ENCODE measurements at places on chromosomes 2 and 18.

- DNase-seq: no peak
These were observed 167.1 kb downstream of the RAB3GAP1 start for GRCh38 chr2:135219226-135219625.

DNA sequence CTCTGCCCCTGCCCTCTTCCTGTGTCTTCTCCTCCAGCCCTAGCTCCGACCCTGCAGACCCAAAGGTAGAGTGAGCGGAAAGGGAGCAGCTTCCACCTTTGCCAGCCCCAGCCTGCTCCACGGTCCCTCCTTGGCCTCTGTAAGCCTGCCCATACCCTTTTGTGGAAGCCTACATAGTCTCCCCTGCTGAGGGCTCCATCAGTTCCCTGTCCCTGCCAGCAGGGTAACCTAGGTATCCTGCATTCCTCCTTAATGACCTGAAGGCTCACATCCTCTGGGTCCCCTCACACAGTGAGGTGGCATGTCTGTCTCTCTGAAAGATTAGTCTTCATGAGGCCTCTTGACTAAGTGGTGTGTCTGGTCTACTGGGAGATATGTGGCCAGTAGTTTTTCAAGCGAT is 20.5 kb upstream of the ACKR3 start:
- DNase-seq: no peak

- no peak for DNase-seq
These were observed 51.6 kb downstream of the XRCC5 start for GRCh38 chr2:216160786-216161185.

DNA sequence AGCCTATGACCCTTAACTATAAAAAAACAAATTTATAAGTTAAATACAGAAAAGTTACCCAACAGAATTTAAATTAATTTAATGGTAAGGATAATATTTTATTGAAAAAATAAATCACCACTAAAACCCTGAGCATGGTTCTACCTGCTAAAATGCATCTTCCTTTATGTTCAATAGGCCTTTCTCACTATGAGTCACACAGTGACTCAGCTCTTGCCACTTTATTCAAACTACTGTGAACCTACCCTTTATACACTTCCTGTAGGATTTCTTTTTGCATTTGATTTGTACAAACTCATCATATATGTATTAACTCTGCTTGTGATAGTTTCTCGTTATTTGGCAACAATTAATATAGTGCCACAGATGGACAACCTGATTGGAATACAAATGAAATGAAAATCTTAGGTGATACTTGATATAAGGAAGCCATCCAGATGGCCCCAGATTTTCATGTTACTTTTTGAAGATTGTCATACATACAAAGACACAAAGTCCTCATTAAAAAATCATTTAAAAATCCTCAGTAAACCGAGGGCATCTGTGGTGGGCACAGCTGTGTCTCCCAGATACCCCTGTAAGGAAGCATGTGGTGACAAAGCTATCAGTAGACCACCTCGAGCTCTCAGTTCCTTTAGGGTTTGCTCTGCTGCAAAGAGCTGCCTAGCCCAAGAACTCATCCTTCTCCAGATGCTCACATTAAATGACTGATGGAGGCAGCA is 55.2 kb upstream of the COBLL1 start:
- DNase-seq: no peak

- no peak for DNase-seq
These were observed 110.8 kb upstream of the GLI2 start for GRCh38 chr2:120624738-120625446.

DNA sequence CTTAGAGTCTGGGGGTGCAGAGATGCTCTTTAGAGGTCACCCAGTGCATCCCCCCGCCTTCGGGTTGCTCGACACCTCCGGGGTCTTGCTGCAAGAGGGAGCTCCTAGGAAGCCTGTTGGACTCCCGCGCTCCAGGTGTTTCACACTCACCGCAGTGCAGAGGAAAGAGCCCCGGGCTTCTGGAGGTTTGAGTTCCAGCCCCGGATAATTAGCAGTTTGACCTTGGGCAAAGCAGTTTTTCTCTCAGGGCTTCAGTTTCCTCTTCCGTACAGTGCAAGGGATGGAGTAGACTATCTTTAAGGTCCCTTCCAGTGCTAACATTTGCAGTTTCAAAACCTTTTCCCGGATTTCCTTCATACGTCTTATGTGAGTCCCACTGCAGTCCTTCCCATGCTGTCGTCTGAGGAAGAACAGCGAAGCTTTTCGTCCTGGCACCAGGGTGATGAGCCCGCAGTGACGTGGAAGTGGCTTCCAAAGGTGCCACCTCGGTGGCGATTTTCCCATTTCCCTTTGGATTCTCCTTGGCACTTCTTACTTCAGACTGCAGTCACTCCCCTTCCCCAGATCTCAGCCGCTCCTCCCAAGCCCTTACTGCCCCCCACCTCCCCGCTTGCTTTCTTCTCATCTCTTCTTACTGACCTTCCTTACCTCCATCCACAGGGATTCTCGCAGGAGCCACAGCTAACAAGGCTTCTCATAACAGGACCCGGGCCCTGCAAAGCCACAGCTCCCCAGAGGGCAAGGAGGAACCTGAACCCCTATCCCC is 585 bp downstream of the PNKD start:
- DNase-seq: no peak

GRCh38 chr2:165682546-165682945 is 111.5 kb downstream of the GALNT3 start:
- no peak for DNase-seq

DNA sequence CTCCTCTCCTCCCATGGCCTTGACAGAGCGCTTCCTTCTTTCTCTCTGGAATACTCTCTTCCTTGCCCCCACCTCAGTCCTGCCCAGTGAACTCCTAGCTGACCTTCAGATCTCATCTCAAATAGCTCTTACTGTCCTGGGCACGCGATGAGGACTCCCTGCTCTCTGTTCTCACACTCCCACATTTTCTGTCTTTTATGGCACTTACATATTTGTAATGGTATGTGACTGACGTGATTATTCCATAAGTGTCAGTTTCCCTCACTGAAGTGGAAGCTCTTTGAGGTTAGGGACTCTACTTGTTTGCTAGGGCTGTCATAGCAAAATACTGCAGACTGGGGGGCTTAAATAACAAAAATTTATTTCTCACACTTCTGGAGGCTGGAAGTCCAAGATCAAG is 1.7 kb upstream of the DYSF start:
- DNase-seq: no peak

- DNase-seq: no peak
These were observed 36.9 kb upstream of the KLF11 start for GRCh38 chr2:10006236-10007161.

DNA sequence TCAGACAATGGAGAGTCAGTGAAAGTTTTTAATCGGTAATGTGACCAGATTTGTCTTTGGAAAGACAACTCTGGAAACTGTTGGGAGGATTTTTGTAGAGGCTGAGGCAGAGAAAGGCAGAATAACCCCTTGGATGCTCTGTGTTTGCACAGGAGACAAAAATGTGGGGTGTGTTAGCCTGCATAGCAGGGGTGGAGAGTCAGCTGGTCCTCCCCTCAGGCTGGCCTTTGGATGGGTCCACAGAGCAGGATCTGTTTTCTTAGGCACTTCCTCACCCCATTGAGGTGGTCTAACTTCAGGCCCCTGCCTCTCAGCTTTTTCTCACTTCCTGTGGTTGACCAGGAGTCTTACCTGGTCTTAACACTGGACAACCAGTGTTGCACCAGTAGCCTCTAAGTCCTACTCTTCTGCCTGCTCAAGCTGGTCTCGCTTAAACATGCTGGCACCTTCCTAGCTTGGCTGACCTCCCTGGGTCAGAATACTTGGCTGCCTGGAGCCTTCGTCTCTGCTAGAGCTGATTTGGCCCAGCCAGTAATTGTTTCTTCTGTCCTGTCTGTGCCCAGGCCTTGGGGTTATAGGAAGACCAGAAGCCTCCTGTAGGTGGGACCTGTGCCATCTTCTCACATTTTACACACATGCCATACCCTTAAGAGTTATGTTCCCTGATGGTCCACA is 259.8 kb upstream of the RASGRP3 start:
- no peak for DNase-seq

GRCh38 chr2:101892377-101892776 is 99.4 kb upstream of the IL1R2 start:
- no peak for DNase-seq

DNA sequence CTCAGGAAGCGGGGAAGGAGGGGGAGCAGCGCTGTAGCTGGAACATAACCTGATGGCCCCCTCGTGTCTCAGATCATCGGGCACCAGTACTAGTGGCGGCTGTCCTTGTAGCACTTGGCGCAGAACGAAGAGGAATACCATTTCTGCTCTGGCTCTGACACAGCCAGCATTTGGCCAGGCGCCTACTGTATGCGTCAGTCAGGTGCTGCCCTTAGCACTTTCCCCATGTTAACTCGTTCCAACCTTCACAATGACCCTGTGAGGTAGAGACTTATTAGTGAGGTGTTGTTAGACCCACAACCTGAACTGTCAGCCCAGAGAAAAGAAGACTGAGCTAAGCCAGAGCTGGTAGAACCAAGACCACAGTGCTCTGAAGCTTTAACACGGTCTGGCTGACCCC is 47.7 kb upstream of the EML6 start:
- DNase-seq: no peak

DNA sequence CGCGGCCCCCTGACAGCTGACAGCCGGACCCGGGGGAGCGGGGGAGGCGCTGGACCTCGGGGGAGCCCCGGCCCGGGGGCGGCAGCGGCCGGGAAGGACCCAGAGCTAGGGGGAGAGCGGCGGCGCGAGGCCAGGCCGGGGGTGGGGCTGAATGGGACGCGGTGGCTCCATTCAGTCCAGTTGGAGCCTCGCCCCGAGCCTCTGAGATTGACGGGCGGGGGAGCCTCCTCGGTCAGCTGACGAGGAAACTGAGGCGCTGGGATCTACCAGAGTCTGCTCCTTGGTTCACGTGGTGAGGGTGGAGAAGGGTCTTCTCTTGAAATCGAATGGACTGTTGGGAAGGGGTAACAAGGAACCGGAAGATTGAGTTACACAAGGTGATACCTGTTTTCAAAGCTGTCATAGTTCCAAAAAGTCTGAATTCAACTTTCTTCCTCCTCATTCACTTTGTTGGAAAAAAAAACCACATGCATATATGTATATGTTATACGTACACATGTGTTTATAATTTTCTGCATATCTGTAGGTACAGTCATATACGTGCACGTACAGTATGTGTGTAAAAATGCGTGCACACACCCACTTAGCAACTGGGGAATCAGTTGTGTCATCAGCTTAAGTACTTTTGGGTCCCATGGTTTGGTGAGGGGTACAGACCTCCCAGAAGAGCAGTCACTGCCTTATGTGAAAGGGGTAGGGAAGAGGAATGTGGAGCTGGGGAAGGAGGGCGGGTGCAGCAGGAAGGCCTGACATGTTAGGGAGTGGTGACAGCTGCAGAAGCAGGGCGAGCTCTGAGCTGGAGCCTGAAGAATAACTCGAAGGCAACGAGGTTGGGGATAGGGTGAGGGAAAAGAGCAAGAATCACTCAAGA is 628 bp downstream of the PPP1R7 start:
- DNase-seq: no peak

DNA sequence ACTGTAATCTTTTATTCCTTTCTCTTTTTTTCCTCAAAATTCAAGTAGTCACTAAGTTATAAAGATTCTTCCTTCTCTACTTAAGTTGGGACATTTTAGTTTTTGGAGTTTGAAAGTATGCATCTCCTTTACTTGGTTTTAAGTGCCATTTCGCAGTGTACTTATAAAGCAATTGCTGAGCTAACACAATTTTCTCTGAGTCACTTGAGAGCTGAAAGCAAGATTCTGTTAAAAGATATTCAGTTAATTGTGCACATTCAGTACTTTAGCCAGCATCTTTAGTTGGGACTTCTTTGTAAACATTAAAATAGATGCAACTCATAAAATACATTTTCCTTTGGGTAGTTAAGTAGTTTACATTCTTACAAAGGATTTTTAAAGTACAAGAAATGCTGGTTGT is 136.0 kb downstream of the GFPT1 start:
- no peak for DNase-seq

GRCh38 chr2:234479465-234479864 is 17.4 kb downstream of the ARL4C start:
- DNase-seq: no peak

DNA sequence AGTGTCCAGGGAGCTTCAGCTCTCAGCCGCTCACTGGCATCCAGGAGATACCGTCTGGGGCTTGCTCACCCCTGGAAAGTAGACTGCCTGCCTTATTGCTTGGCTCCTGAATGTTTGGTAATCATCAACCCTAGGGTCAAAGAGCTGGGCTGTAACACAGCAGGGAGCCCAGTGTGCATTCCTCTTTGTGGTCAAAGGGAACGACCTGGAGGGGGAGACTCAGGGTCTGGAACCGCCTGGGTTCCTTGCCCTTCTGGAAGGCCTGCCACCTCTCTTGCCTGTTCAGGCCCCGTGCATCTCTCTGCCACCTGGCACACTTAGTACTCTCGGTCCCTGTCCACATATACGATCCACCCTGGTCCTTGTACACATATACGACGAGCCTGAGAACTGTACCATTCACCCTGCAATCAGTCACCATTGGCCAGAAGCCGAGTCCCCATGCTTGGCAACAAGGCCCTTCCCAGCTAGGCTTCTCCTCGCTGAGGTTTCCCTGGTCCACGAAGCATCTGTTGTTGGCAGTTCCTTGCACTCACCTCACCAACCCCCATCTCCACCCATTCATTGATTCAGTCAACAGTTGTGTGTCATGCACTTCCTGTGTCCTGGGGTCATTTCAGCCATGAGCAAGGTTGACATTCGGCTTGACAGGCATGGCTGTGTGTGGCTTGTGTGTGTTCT is at the start of gene NAT8:
TSS of gene NAT8 (minus strand) at position 85 of the 681 bp plus-strand sequence. CDS start 794 bp downstream, outside the sequence.
- DNase-seq: no peak

GRCh38 chr2:12730265-12730664 is 13.5 kb downstream of the TRIB2 start:
- DNase-seq: no peak

DNA sequence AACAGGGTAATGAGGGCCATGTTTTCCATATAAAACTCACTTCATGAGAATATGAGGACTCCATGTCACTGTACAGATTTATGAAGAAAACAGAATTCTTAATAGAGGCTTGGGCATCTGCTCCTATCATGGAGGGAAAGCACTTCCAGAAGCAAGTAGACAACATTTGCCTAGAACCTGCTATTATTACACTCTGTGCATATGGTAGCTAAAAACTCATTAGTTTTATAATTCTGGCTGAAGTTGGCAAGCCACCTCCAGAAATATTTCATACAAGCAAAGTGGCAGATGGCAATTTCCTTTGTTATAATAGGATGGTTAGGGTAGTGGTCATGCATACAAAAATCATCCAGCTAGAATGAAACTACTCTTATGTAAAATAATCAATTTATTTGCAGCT is 65.8 kb upstream of the TLK1 start:
- no peak for DNase-seq

GRCh38 chr2:229832510-229832898 is 89.3 kb downstream of the TRIP12 start:
- DNase-seq: no peak

DNA sequence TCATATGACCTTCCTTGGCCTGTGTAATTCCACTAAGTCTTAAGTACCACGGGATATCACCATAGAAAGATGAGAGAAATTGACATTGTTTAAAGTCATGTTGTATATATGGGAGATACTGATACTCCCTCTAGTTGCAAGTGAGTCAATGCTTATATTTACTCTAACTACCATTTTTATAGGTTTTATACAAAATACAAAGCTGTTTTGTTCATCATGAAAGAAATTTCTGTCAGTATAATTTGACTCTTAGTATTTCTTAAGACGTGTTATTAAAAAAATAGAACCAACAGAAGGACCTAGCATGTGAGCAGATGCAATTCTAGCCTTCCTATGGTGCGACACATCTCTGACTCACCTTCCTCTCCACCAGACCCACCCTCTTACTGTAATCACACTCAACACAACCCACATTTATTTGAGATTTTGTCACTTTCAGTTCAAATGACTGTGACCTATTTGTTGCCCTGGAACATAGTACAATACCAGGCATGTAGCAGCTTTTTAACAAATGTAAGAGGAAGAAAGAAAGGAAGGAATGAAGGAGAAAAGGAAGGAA is 453.1 kb downstream of the CMPK2 start:
- DNase-seq: no peak

Measured in effector CD8-positive, alpha-beta T cell (primary cell).